NCI-H2107 (cell line): ENCODE measurements at places on chromosomes 1 and 21.
A peak's percentile ranks its signal among the peaks of the same experiment; 100 is the strongest.

DNA sequence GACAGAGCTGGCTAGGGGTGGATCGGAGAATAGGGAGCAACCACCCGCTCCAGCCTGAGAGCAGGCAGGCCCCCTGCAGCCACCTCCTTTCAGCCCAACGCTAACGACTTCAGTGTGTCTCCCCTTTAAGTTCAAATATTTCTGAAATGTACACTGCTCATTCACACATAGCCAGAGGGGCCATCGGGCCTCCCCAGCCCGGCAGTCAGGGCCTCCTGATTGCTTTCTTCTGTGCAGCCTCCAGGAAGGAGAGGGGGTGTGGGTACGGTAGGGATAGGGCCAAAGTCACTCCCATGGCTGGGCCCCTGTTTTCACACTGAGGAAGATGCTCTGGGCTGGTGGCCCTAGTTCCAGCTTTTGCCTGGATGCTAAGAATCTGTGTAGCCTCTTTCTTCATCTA lies 64.8 kb downstream of the EPHB2 start:
- no peak for DNase-seq

DNA sequence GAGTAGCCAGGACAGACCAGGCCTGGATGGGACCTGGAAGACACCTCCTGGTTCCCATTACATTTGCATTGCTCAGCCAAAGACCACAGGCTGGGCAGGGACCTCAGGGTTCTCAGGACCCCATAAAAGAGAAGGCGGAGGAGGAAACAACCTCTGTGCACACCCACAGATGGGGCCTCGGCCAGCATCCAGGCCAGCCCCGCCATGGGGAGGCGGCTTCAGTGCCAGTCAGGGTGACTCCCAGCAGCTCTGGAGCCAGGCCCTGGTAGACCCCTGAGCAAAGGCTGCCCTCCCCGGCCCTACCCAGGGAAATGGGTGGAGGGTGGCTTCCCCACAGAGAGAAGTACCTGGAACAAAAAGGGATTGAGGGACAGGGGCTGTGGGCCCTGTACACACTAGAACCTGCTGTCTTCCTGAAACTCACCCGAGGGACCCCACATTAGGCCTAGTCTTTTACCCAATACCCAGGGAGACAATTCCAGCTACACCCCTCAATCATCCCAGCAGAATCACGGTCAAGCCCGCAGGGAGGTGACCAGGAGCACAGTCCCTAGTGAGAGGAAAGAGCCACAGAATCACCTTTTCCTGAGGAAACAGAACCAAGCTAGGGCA lies 64.5 kb downstream of the PSMG1 start:
- no peak for DNase-seq

- DNase-seq, result no peak
Observed at GRCh38 chr1:10378081-10378841, 20.6 kb upstream of the PGD start.

GRCh38 chr1:178011465-178011828 lies 41.6 kb upstream of the SEC16B start:
- no peak for DNase-seq

DNA sequence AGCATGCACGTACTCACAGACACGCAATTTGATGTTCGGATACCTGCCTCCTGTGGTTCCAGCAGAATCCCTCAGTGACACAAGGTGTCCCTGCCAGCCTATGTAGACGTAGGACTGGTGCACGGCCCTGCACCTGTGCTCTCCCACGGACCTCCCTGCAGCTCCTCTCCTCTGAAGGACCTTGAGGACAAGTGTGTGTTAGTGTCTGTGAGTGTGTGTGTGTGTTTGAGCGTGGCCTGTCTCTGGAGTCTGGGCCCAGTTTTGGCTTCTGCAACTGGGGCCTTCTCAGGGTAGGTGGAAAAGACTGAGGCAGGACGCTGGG lies 22.5 kb upstream of the DMBX1 start:
- no peak for DNase-seq

DNA sequence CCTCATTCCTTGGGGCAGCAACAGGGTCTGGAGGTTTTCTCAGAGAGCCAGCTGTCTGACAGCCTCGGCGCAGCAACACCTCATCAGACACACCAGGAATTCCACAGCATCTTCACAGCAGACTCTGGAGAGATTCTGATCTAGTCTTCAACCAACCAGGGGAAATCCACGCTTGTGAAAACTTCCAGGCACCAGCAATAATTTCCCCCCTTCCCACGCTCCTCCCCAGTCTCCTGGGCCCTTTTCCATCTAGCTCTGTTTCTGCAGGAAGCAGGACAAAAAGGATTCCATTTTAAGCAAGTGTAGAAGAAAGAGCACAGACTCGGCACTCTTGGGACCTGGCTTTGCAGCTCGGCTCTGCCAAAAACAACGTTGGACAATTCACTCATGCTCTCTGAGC lies 44.3 kb upstream of the CAPZB start:
- DNase-seq, result no peak

DNA sequence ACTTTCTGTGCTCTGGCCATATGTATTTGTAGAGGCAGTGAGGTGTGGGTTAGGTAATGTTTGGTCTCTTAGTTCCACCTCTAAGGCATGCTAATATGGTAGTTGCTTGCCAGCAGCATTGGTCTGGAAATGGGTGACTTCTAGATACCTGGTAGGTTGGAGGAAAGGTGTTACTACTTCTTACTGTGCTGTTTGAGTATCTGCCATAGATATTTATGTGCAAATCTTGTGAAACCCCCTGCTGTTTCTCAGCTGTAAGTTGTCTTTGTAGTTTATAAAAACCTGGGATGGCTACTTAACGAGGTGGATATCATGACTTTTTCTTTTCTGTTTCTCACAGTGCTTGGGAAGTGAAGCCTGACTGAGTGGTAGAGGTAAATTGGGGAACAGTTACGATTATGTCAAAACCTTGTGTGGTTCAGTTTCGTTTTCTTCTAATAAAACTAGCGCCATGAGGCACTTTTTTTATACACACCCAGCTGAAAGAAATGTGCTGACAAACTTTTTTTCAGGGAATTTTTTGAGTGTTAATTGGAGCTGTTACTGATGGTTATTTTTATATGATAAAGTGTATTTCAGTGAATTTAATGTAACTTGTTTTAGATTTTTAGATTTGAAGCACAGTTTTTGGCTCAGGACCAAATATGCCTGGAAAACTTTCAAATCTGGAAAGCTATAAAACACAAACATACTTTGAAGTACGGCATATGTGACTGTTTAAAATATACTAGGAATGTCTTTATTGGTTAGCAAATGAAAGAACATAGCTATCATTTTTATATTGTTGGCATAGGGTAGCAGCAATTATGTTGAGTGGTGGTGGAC lies 42.1 kb downstream of the CAMSAP2 start:
- DNase-seq, result peak; percentile 6

DNA sequence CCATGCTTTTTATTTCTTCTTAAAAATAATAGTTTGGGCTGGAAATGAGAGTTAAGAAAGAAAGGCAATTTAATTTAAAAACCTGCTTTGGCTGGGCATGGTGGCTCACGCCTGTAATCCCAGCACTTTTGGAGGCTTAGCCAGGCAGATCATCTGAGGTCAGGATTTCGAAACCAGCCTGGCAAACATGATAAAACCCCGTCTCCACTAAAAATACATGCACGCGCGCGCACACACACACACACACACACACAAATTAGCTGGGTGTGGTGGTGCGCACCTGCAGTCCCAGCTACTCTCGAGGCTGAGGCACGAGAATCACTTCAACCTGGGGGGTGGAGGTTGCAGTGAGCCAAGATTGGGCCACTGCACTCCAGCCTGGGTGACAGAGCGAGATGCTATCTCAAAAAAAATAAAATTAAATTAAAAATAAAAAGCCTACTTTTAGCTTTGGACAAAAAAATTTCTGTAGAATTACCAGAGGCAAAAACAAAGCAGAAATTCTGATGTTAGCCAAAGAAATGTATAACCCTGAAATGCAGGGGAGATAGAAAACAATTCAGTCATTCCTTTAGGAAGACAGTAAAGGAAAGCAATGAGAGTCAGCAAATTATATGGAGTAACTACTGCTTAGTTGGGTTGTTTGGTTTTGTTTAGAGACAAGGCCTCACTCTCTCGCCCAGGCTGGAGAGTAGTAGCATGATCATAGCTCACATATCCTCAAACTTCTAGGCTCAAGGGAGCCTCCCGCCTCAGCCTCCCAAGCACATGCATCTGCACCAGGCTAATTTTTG lies 15.7 kb upstream of the IPP start:
- no peak for DNase-seq

DNA sequence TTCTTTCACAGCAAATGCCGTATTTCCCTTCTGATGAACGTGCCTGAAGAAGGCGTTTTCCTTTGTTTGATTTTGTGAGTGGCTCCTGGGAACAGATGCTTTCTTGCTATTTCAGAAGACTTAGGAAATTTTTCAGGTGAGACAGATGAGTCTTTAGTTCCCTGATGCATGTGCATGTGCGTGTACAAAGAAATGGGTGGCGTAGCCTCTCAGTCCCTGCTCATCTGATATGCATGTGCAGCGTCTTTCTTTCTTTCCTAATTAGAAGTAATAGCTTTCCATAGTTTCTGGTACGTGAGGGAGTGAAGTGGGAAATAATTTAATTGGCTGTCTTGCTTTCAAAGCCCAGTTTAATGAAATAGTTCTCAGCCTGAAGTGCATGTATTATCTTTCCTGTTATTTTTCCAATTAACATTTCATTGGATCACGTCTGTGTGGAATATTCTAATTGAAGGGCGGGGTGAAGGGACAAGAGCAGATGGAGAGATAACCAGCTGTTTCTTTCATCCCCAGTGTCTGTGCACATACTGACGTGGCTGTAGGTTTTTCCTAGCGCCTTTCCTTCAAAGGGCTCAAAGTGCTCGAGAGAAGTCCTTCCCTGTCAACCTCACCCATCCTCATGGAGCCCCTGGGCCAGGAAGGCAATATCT lies 104.3 kb downstream of the FAM78B start:
- no peak for DNase-seq

GRCh38 chr1:91776068-91776794 lies 109.7 kb downstream of the TGFBR3 start:
- no peak for DNase-seq

DNA sequence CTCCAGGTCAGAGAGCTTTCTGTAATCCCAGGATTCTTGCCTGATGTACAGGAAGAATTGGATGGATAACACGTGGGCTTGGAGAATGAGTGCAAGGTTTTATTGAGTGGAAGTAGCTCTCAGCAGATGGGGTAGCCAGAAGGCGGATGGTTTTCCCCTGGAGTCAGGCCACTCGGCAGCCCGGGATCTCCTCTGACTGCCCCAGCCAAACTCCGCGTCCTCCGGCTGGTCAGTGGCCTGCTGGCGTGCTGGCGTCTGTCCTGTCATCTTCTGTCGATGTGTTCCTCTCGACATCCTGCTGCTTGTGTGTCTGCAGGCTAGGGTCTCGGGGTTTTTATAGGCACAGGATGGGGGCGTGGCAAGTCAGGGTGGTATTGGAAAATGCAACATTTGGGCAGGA lies 27.4 kb upstream of the GJA9 start:
- no peak for DNase-seq

DNA sequence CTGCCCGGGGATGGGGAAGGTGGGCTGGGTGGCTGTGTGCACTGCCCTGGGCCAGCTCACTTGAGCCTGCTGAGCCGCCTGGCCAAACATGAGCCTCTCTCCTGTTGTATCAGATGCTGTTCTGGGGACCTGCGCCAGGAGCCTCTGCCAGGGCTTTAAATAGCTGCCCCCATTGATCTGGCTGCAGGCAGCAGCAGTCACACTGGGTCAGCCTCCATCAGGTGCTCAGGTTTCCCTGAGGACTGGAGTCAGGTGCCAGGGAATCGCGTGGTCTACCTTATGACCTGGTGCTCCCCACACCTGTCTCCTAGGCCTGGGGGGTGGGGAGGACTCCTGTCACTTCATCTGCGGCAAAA lies 700 bp upstream of the CCDC28B start:
- peak; percentile 74 for DNase-seq

DNA sequence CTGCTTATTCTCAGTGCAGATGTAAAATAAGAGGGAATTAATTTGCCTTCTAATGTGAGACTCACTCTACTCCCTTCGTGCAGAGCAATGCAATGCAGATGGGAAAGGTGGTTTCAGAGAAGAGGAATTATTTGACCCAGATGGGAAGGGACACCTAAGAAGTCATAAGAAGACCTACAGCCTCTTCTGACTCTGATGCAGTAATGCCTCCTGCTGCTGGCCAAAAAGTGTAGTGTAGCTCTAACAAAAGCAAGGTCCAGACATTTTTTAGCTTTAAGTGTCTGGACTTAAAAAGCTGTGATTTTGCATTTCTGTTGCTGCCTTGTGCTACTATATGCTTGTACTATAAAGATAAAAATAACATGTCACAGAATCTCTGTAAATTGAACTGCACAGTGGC lies 501.4 kb downstream of the TTLL7 start:
- DNase-seq, result no peak

GRCh38 chr21:34561806-34562205 lies 49.8 kb upstream of the KCNE1 start:
- DNase-seq, result no peak

GRCh38 chr1:224864006-224864405 lies 65.5 kb upstream of the DNAH14 start:
- no peak for DNase-seq

GRCh38 chr1:244887281-244887680 lies 22.9 kb upstream of the HNRNPU start:
- no peak for DNase-seq

DNA sequence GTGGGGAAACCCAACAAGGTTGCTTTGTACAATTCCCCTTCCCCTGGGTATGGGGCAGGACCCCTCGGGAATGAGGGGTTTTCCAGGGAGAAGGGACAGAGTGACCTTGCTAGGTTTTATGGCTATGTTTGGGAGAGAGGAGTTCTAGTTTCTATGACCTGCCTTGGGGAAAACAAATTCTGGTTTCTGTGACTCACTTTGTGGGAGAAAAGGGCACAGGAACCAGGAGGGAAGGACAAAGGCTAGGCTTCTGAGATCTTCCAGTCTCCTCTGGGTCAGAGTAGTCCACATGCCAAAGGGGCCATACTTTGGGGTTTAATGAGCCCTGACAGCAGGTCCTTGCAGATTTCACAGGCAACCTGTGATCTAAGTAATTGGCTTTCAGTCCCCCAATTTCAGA lies 5.5 kb upstream of the PTGER3 start:
- no peak for DNase-seq

- DNase-seq, result no peak
Observed at GRCh38 chr1:84708031-84708430, 17.8 kb upstream of the SSX2IP start.

- DNase-seq, result no peak
Observed at GRCh38 chr1:54227091-54227602, 27.2 kb downstream of the MRPL37 start.

- DNase-seq, result no peak
Observed at GRCh38 chr1:160567858-160568682, 11.2 kb downstream of the CD84 start.

DNA sequence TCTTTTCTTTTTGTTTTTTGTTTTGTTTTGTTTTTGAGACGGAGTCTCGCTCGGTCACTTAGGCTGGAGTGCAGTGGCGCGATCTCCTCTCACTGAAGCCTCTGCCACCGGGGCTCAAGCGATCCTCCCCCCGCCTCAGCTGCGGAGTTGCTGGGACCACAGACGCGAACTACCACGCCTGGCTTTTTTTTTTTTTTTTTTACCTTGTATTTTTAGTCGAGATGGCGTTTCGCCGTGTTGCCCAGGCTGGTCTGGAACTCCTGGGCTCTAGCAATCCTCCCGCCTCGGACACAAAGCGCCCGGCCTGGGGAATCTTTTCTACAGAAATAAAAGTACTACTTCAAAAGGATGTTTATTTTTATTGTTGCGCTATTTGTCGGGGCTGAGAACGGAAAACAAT lies 1.1 kb upstream of the SETDB1 start:
- no peak for DNase-seq

- DNase-seq, result no peak
Observed at GRCh38 chr21:46212721-46213484, 15.7 kb downstream of the LSS start.
